ENCODE measurements at places on chromosomes 3 and 15.

DNA sequence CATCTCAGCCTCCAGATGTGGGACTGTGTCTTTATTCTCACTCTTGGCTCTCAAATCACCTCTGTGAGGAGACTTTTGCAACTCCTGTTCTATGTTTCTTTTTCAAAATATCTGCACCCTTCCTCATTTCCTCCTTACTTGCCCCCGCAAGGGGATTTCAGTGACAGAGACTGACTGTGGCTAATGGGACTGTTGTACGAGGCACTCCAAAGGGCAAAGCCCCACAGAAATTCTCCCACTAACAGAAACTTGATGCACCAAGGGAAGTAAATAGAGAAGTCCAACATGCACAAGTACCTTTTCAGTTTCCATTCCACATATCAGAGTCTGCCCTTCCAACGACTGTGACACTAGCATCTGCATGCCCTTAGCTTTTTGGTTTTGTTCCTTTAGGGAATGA lies 69.7 kb downstream of the LRRK1 start:
- no peak for DNase-seq

- DNase-seq, result no peak
Observed at GRCh38 chr15:81211376-81211775, 14.7 kb downstream of the IL16 start.

DNA sequence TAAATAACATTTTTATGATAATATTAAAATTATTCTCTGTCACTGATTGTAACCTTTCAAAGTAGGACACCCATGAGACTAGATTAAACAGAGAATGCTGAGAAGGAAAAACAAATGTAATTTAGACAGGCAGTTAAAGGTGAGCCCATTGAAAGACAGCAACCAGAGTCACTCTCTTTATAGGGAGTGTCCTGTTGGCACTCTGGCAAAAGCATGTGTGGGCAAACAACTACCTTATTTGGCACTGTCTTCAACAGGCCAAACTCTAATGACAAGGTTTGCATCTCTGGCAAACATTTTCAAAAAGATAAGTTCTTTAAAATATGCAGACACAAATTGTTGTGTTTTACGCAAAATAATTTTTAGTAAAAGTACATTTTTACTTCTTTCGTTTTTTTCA lies 29.8 kb downstream of the NFKBIZ start:
- DNase-seq, result no peak

GRCh38 chr15:92687746-92688145 lies 32.2 kb upstream of the FAM174B start:
- no peak for DNase-seq

DNA sequence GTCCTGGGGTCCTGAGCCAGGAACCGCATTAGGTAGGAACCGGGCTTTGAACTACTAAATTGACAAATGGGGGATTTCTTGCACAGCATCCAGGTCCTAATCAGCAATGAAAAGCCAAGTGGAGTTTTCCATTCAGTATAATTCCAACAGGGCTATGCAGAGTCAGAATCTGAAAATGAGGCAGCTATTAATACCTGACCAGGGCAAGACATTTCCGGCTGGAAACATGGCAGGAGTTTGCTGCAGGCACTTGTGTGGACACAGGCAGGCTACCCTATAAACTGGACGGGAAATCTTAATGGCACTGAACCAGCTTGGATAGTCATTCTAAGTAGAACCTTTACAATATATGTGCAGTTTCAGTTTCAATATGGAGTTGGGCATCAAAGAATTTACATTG lies 553.1 kb downstream of the FGF12 start:
- no peak for DNase-seq

DNA sequence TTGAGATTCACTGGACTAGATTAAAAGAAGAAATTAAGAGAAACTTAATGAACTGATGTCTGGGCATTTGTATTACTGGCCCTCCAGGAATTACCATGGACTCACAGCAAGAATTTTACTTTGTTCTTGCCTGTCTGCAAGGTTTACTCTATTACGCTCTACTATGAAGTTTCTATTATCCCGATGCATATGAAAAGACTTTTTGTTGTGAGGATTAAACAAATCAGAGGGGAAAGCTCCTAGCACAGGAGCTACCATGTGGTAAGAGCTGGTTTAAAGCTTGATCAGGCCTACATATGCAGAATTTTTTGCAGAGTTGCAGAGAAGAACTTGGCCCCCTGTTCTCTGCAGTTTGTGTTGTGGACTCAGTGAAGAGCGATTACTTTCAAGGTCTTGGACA lies 61.7 kb upstream of the PTX3 start:
- DNase-seq, result no peak

DNA sequence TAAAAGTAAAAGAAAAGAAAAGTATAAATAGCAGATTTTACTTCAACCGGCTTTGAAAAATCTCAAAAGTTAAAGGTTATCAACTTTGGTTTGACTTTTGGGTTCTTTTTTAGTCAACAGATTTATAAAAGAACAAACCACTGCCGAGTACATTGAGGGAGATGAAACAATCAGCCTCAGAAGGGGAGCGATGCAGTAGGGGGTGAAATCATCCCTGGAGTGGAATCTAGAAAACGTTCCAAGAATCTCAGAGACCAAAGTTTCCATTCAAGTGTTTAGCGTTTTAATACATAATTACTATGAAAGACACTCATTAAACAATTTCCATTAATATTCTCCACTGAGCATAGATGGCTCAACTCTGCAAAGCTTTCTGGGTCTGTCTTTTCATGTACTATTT lies 745.5 kb downstream of the NR2F2 start:
- DNase-seq, result no peak

GRCh38 chr3:44098656-44099415 lies 142.8 kb upstream of the TOPAZ1 start:
- DNase-seq, result no peak
